ENCODE measurements at places on chromosomes 1 and 21. TPM values are rescaled to one million over a fixed set of nuclear protein-coding genes. Genes with fewer than 3 reads are reported as not detected.

DNA sequence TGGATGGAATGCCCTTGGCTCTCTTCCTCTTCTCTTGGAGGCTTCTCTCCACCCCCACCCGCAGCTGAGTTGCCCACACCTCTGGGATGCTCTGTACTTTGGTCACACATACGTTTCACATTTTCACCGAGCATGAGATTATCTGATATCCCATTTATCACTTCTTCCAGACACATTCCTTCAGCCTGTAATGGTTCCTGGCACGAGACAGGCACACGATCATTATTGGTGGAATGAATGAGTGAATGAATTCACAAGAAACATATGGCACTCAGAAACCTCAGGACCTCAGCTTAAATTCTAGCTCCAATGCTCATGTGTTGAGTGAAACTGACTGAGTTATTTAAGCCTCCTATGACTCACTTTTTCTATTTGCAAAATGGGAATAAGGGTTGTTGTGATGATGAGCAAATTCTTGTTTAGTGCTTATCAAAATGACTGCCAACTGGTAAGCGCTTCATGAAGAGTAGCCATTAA, 242.7 kb upstream of the JUN start:
- peaks cover 5% of the 10 kb centered on the region for H3K4me1 ChIP-seq
- H3K36me3 ChIP-seq = no peaks in the 10 kb centered on the region
- DNase-seq = no peak
- no peak overlapping the region for H3K27ac ChIP-seq
- H3K27me3 ChIP-seq = no peaks in the 10 kb centered on the region

DNA sequence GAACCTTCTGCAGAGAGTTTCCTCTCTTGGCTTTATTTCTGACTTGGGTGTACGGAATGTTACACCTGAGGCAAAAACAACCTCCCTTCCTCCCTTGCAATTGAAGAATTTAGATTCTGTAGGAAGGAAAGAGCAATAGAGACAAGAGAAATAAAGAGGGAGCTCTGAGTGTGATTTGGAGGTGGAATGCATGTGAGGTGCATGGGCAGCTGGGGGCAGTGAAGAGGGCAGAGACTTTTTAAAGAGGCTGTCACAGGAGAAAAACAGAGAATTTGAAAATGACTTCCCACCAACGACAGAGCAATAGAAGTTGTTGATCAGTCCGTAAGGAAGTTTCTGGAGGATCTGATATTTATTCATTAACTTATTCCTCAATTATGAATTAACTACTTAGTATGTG, 172.0 kb upstream of the B3GALT2 start:
- peaks cover 5% of the 10 kb centered on the region for H3K4me1 ChIP-seq
- H3K4me3 ChIP-seq = no peak overlapping the region
- H3K27ac ChIP-seq = no peak overlapping the region
- peaks cover 2% of the 10 kb centered on the region for H3K36me3 ChIP-seq
- H3K27me3 ChIP-seq = no peaks in the 10 kb centered on the region
- DNase-seq = no peak

GRCh38 chr1:94026619-94027380, 94.1 kb downstream of the ABCA4 start:
- no peak overlapping the region for H3K4me3 ChIP-seq
- no peak for DNase-seq
- H3K36me3 ChIP-seq = peaks cover 5% of the 10 kb centered on the region
- H3K4me1 ChIP-seq = peaks cover 3% of the 10 kb centered on the region
- H3K27ac ChIP-seq = no peak overlapping the region

DNA sequence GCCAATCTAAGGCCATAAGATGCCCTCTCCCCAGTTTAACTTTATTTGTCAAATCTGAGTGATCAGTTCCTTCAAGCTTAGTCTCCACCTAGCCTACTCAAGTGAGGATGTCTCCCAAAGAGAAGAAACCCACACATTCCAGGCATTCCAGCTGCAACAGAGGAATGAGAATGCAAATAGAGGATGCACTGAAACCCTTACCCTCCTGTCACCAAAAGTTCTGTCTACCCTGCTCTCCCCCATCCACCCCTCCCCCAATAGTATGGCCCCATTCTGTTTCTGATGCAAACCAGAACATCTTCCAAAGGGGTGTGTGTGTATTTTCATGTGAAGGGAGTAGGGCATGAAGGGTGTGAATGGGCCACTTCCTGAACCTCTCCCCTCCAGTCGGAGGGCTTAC, 3.0 kb downstream of the DUSP23 start:
- H3K36me3 ChIP-seq = no peaks in the 10 kb centered on the region
- no peak overlapping the region for H3K4me3 ChIP-seq
- H3K4me1 ChIP-seq = peaks cover 31% of the 10 kb centered on the region
- no peaks in the 10 kb centered on the region for H3K27me3 ChIP-seq

DNA sequence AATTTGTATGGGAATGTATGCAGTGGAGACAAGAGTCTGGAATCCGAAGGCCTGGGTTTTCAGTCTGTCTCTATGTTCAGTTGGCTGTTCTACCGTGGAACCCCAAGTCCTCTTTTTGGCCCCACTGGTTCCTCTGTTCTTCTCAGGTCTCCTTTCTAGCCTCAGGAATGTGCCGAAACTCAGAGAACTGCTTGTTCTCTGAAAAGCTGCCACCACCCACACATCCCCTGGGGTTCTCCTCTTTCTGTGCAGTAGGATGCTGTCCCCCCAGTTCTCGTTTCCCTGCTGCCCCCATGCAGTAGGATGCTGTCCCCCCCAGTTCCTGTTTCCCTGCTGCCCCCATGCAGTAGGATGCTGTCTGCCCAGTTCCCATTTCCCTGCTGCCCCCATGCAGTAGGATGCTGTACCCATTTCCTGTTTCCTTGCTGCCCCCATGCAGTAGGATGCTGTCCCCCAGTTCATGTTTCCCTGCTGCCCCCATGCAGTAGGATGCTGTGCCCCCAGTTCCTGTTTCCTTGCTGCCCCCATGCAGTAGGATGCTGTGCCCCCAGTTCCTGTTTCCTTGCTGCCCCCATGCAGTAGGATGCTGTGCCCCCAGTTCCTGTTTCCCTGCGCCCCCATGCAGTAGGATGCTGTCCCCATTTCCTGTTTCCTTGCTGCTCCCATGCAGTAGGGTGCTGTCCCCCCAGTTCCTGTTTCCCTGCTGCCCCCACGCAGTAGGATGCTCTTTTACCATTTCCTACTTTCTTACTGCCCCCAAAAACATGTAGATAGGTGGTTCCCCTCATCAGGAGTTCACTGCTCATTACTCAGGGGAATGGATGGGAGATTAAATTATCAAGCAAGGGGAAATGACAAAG, 35.3 kb downstream of the OPTC start:
- DNase-seq = no peak
- no peaks in the 10 kb centered on the region for H3K27me3 ChIP-seq
- H3K4me3 ChIP-seq = no peak overlapping the region
- H3K4me1 ChIP-seq = peaks cover 8% of the 10 kb centered on the region
- H3K27ac ChIP-seq = no peak overlapping the region

DNA sequence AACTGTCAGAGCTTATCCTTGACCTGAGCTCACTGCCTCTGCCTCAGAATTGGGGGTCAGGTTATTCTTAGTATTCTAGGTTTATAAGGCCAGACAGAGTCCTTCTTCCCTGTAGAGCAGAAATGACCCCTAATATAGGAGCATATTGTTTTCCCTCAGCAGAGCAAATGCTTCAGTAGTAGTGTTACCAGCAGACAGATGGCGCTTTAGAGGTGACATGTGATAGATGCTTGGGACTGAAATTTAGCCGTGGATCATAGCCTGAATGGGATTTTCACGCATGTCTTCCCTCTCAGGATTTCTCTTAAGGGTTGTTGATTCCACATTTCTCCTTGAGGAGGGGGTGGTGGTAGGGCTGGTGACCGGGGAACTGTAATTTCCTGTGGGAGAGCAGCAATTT, 24.5 kb downstream of the ADARB1 start:
- no peak for DNase-seq
- no peaks in the 10 kb centered on the region for H3K27me3 ChIP-seq
- H3K27ac ChIP-seq = peak overlapping the region; percentile 80
- no peak overlapping the region for H3K4me3 ChIP-seq
- H3K4me1 ChIP-seq = peaks cover 32% of the 10 kb centered on the region

DNA sequence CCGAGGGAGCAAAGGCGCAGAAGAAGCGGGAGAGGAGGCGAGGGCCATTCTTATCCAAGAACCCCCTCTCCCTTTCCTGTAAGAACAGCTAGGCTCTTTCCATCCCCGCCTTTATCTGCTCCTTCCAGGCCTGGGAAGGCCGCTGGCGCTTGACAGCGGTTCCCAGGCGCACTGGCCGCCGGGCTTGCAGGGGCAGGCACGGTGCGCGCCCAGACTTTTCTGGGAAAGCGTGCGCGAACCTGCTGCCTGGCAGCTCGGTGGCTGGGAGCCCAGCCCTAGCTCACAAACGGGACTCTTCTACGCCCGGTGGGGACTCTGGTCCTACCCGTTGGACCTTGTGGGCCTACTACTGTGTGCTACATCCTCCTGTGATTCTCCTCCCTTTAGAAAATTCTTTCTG, 8.8 kb upstream of the IFNLR1 start:
- H3K27me3 ChIP-seq = peaks cover 8% of the 10 kb centered on the region
- H3K27ac ChIP-seq = no peak overlapping the region
- H3K36me3 ChIP-seq = no peaks in the 10 kb centered on the region
- no peak overlapping the region for H3K4me3 ChIP-seq
- H3K4me1 ChIP-seq = peaks cover 6% of the 10 kb centered on the region

- H3K27ac ChIP-seq = no peak overlapping the region
- H3K4me3 ChIP-seq = no peak overlapping the region
- peaks cover 46% of the 10 kb centered on the region for H3K27me3 ChIP-seq
- H3K36me3 ChIP-seq = no peaks in the 10 kb centered on the region
- no peak for DNase-seq
Measured at GRCh38 chr1:212554401-212554800, 54.2 kb upstream of the ATF3 start.

GRCh38 chr1:24507405-24507804, 4.8 kb downstream of the RCAN3 start:
- peaks cover 68% of the 10 kb centered on the region for H3K4me1 ChIP-seq
- H3K27ac ChIP-seq = peak overlapping the region; percentile 99

GRCh38 chr1:33446590-33446989, 15.7 kb upstream of the PHC2 start:
- H3K4me3 ChIP-seq = no peak overlapping the region
- peaks cover 4% of the 10 kb centered on the region for H3K4me1 ChIP-seq
- peaks cover 75% of the 10 kb centered on the region for H3K27me3 ChIP-seq
- no peak for DNase-seq
- H3K27ac ChIP-seq = no peak overlapping the region

DNA sequence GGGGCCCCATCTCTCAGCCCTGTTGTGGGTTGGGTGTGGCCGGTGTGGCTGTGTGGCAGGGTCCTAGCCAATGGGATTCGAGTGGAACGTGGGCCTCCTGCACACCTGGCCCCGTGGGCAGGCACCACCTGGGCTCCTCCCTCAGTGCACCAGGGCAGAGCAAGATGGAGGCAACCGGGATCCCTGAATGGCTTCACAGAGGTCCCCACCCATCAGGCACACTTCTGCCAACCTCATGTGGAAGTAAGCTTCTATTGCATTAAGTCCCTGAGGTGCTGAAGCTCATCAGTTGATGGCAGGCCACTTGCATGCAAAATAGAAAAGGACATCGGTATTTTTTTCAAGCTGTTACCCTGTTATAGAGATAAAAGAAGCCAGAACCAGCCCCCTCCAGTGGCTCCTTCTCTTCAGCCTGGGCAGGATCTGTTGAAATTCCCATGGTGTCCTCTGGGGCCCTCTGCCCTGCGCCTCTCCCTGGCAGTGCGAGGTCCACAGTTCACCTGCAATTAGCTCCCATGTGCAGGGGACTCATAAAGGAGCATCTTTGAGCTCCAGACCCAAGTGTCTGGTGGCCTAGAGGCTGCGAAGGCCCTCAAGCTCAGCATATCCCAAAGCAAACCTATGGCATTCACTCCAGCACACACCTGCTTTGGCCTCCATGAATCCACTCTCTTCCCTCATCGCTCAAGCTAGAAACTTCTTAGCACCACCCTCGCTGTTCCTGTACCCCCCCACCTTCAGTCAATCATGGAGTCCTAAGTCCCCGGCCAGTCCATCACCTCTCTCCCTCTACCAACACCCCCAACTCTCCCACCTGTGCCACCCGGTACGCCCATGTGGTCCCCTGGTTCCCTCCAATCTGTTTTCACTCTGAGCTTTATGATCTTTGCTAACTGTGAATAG, 2.1 kb upstream of the SLC45A1 start:
- H3K4me1 ChIP-seq = peaks cover 10% of the 10 kb centered on the region

- no peak overlapping the region for H3K27ac ChIP-seq
- H3K27me3 ChIP-seq = no peaks in the 10 kb centered on the region
Measured at GRCh38 chr21:36422279-36423098, 37.3 kb downstream of the CHAF1B start.

DNA sequence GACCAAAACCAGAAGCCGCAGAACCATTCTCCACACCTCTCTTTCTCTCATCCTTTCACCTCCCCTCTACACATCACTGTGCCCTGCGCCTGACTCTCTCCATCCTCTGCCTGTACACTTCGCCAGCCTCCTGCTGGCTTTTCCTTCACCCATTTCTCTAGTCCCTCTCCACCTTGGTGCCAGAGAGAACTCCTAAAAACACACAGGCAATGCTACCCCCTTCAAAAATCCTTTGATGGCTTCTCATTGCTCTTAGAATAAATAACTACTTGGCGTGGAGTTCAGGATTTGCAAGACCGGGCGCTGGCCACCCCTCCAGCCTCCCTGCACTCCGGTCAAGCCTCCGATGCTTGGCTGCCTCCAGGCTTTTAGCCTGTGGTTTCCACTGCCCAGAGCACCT, 8.6 kb downstream of the CRABP2 start:
- no peak overlapping the region for H3K27ac ChIP-seq
- peaks cover 20% of the 10 kb centered on the region for H3K4me1 ChIP-seq
- no peak overlapping the region for H3K4me3 ChIP-seq
- H3K27me3 ChIP-seq = peaks cover 81% of the 10 kb centered on the region

DNA sequence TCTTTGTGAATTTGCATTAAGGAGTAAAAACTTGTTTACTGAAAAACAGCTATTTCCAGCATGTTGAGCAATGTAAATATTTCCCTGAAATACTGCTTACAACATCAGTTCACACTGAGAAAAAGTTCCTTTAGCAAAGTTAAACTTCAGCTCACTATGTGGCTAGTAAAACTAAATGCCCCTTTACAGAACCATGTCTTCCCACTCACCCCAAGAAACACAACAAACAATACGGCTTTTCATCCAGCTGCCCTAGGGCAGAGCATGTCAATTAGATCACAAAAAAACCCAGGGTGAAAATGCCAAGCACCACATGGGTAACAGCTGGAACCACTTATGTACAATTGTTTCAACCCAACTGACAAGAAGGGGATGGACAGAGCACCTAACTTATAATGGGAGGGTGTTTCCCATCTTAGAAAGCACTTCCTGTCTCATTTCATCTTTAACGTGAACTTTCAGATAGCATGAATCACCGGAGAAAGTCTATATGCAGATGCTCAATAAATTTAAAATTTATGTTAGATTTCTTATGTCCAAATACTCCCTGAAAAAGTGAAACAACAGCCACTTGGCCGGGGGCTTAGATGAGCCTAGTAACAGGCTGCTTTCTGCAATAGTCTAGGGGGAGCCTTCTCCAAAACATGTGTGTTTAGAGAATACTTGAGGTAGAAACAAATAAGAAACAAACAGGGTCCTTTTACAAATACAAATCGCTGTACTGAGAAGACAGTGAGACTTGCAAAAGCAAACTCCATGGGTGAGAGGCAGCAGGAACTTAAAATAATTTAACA, 6.6 kb downstream of the NID1 start:
- H3K27ac ChIP-seq = no peak overlapping the region
- H3K36me3 ChIP-seq = peaks cover 3% of the 10 kb centered on the region
- H3K27me3 ChIP-seq = peaks cover 13% of the 10 kb centered on the region
- peak overlapping the region; percentile 19 for H3K4me3 ChIP-seq
- DNase-seq = no peak

GRCh38 chr1:64624218-64624713, 120.6 kb upstream of the RAVER2 start:
- no peak overlapping the region for H3K4me3 ChIP-seq
- H3K4me1 ChIP-seq = no peaks in the 10 kb centered on the region
- no peak for DNase-seq
- H3K36me3 ChIP-seq = no peaks in the 10 kb centered on the region

The LIPI gene
- total RNA-seq = not detected

The ARMH1 gene
- 53.0 TPM for total RNA-seq

The OR2L8 gene
- total RNA-seq = 0.62 TPM

The ADCY10 gene
- 1.4 TPM for total RNA-seq

The CFAP107 gene
- not detected for total RNA-seq
